CD4-positive, alpha-beta T cell (primary cell): ENCODE measurements at places on chromosomes 5 and 9.

GRCh38 chr5:98307811-98308210 is 465.7 kb upstream of the RGMB start:
- no peak for DNase-seq

GRCh38 chr5:160167624-160168165 is 48.4 kb upstream of the PWWP2A start:
- no peak for DNase-seq

DNA sequence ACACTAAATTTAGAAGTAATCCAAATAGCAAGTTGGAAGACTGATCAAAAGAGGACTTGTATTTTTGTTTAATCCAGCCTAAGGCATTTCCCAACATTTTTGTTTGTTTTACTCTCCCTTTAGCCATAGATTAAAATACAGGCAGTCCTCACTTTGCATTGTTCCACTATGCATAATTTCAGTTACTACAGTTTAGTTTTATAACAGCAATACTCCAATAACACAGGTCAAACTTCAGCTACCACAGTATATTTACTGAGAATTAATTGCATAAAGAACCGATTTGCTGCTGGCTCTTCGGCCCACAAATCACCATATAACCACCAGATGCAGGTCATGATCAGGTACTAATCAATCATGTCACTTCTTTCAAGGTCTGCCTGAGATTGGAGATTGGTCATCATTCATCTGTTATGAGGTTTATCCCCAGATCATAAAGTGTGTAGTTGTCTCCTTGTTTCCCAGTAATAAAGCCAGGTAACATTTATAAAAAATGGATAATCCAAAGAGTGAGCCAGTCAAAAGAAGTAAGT is 12.1 kb downstream of the FTMT start:
- DNase-seq, result no peak

GRCh38 chr5:138725153-138725817 is 27.9 kb upstream of the CTNNA1 start:
- DNase-seq, result no peak

DNA sequence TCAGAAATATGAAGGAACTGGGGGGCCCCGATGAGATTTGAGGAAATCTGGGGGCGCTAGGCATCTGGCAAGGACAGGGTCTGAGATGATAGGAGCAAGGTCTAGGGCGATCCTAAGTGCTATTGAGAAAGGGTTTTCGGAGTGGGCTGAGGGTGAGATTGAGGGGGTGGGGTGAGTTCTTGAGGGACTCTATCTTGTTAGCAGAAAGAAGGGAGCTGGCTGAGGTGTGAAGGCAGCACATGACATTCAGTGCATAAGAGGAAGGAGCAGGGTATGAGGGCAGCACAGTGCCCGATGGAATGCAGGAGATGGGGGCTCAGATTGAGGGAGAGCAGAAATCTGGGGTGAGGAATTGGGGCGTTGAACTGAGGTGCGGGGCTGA is 640 bp downstream of the TRIM32 start:
- DNase-seq, result no peak

GRCh38 chr5:138655530-138656190 is 80.5 kb upstream of the HSPA9 start:
- DNase-seq, result no peak

DNA sequence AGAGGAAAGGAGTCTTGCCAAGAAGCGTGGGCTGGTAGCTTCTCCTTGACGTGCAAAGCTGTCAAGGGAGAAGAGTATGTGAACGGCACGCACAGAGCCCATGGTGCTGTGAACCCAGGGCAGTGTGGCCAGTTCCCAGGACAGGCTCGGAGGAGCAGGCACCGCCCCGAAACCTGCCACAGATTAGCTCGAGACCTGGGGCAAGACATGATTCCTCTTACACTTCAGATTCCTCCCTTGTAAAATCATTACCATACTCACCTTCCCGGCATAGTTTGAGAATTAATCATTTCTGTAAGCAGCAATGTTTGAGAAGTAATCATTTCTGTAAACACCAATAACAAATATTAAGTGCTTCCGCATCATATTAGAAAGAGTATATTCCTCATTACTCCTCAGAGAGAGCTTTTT is 19.9 kb downstream of the GOLM1 start:
- no peak for DNase-seq

GRCh38 chr5:175452166-175452565 is 8.2 kb upstream of the DRD1 start:
- no peak for DNase-seq

GRCh38 chr9:125296843-125297372 is 35.3 kb downstream of the GAPVD1 start:
- no peak for DNase-seq

- no peak for DNase-seq
Measured at GRCh38 chr5:178236679-178237078, 4.1 kb upstream of the PHYKPL start.

DNA sequence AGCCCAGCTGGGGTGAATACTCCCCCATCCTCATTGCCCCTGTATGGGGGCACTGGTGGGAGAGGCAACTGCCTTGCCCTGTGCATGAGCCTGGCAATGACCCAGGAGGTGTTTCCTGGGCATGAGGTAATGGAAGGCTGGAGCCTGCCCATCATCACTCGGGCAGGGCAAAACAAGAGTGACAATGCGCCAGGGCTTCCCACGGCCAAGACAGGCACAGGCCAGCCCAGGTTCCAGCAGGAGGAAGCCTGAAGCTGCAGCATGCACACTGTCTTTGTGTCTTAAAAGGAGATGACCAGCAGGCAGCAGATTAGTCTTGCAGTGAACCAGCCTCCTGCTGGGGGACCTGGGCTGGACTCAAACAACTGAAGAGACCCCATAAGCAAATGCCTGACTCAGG is 92.2 kb upstream of the SMIM23 start:
- DNase-seq, result no peak

- DNase-seq, result no peak
Measured at GRCh38 chr5:119274030-119274766, 81.6 kb upstream of the TNFAIP8 start.
